Stimulated activated CD4-positive, alpha-beta T cell treated with anti-CD3 and anti-CD28 coated beads, Interleukin-12 subunit alpha, Interleukin-12 subunit beta, amount 100 ng/mL, for 24 hours (primary cell): ENCODE measurements at places on chromosomes 13 and 19.

- DNase-seq: no peak
Measured at GRCh38 chr13:30418075-30418716, 4.1 kb upstream of the UBE2L5 start.

- DNase-seq: no peak
Measured at GRCh38 chr13:106941779-106942178, 373.8 kb upstream of the ARGLU1 start.

DNA sequence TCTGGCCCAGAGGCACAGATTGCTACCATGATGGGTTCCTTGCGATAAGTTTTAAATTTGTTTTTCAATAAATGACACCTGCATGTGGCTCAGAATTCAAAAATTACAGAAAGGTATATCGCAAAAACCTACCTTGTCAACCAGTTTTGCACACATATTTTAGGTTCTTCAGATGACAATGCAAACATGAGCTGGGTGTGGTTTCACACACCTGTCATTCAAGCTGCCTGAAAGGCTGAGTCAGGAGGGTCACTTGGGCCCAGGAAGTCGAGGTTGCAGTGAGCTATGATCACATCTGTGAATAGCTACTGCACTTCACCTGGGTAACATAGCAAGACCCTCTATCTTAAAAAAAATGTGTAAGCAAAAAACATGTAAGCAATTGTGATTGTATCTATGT lies 56.1 kb downstream of the DNM2 start:
- DNase-seq: no peak

- DNase-seq: no peak
Measured at GRCh38 chr13:48144413-48145035, 49.6 kb upstream of the MED4 start.

GRCh38 chr13:110916301-110917142 lies 1.7 kb upstream of the ANKRD10 start:
- no peak for DNase-seq

DNA sequence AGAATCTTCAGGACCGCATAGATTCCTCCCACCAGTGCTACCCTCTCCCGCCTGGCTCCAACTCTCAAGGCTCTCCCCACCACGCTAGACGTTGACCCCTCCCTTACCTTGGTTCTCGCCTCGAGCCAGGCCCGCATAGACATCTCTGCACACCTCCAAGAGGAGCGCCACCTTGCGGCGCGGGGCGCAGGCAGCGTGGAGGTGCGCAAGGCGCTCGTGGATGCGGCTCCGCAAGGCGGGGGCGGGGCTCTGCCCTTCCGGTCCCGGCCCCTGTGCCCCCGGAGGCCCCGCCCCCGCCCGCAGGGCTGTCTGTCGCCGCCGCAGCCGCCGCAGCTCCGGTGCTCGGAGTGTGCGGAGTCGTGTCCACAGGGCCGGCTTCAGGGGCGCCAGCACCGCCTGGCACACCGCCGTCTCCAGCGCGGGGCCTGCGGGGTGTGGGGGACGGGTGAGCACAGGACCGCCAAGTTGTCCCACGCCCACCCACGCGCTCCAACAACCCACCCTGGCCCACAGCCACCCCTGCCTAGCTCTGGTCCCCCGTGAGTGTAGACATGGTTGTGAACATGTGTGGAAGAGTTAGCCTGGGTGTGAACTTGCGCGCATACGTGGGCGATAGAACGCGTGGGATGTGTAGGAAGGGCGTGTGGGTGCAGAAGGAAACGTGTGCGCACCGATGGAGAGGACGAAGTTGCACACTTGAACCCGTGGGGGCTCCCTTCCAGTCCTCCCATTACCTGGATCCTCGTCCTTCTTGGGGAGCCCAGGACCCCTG lies 8.1 kb downstream of the RINL start:
- DNase-seq: peak; percentile 92
